ENCODE measurements at places on chromosomes 13 and 19.
A peak's percentile ranks its signal among the peaks of the same experiment; 100 is the strongest.

DNA sequence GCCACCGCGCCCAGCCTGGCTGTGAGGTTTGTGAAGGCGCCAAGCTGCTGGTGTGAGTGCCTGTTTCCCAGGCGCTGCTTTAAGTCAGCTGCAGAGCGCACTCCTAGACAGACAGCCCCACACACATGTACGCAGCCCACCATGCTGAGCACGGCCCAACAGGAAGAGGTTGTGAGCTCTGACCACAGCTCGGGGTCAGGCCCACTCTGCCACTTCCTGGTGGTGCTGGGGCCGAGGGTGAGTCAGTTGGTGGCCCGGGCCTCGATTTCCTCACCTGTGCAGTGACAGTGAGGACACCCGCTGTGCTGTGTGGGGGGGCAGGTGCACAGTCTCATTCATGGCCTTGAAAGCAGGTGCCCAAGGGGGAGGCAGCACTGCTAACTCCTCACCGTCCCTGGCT is 106.7 kb downstream of the KDM4B start:
- no peak for DNase-seq

- no peak for DNase-seq
These were observed 2.4 kb downstream of the RAB3D start for GRCh38 chr19:11337080-11337479.

- DNase-seq, result no peak
These were observed 54.9 kb downstream of the TUBGCP3 start for GRCh38 chr13:112532837-112533745.

GRCh38 chr19:58317476-58318072 is 9.2 kb upstream of the ZSCAN22 start:
- DNase-seq, result no peak

GRCh38 chr19:31261019-31261602 is 88.1 kb downstream of the TSHZ3 start:
- DNase-seq, result no peak

GRCh38 chr19:3366753-3367627 is 607 bp downstream of the NFIC start:
- no peak for DNase-seq

- DNase-seq, result no peak
These were observed 311.6 kb downstream of the ENOX1 start for GRCh38 chr13:43475140-43475539.

DNA sequence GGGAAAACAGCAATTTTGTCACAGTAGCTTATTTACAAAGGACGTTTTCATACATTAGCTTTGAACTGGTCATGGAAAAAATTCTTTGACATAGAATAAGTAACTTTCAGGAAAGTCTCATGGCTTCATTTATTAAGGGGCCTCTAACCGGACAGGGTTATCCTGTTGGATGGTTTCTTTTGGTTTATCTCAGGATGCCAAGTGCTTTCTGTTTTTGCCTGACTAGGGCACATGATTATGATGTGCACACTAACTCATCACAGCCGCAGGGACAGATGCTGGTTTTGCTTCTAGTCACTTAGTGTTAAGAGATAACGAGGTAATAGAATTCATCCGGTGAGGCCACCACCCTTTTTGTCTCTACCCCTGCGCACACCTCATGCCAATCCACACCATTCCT is 53.0 kb downstream of the TGDS start:
- no peak for DNase-seq

DNA sequence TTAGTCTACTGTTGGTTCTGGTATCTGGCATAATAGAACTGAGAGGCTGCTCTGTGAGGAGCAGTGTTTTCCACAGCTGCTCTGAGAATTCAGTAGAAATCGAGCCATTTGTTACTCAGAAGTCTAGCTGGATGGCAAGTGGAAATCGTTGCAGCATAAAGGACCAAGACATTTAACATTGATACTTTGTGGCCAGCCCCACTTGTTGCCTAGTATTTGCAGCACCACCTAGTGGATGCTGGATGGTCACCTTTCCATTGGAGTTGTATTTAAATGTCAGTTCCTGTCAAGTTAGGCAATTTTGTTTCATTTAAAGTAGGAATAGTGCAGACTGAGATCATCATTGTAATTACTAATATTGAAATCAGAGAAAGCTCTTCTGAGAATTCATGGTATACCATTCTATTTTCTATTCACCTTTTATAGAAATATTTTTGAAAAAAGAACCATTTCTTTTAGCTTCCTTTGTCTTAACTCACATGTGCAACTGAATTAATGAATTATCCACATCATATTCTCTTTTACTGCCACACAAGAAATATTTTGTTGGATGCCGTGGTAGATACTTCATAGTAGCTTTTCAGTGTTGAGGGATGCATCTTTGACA is 64.6 kb downstream of the PDS5B start:
- DNase-seq, result peak; percentile 26

- DNase-seq, result no peak
These were observed 3.4 kb downstream of the EVI5L start for GRCh38 chr19:7833225-7834099.

- no peak for DNase-seq
These were observed at the start of gene ZNF154 for GRCh38 chr19:57708641-57709361. Gene ZNF154 (minus strand): TSS chr19:57709204. CDS start chr19:57708971, 233 bp downstream.

- DNase-seq, result no peak
These were observed 7.2 kb downstream of the GFY start for GRCh38 chr19:49432141-49433073.

DNA sequence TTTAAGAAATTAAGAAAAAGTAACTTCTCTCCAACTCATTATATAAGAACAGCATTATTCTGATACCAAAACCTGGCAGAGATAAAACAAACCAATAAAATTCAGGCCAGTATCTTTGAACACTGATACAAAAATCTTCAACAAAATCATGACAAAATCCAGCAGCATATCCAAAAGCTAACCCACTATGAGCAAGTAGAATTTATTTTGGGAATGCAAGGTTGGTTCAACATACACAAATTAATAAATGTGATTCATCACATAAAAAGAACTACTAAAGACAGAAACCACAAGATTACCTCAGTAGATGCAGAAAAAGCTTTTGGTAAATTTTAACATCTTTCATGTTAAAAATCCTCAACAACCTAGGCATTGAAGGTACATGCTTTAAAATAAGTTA is 12.3 kb downstream of the ZNF91 start:
- no peak for DNase-seq

DNA sequence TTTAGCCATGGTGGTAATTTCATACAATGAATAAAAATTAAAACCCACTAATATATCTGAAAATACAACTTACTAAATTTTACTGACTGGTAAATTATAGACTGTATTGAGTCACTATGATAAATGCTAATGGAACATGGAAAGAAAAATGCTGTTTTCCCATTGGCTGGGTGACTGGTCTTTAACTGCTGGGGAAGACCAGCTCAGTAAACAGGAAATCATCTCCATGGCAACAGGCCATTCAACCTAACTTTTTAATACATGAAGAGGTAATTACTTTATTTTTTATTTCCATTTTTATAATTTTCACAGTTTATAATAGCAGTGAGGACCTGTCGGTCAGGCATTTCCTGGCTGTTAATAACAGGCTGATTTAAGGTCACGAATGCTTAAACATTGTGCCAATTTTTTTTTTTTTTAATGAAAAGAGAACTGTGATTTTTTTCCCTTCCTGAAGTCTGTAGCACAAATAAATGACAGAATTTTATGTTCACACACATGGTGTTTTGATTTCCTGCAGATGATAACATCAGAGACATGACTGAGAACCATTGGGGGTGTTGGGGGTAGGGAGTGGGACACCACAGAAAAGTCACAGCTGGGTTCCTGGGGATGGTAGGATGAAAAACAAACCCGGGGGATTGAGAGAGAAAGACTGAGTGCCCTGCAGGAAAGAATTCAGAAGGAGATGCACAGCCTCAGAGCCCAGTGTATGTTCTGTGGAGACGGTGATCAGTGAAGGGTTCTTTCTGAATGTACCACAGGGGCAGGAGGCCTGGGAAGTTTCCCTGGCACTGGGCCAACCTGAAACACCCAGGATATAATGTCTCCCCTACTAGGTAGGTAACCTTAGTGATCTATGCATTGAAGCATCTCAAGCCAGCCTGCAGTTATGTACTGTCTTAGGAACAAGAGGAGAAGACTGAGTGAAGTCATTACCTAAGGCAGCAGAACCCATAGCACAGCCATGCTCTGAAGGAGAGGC is 297.1 kb downstream of the COG6 start:
- DNase-seq, result no peak

DNA sequence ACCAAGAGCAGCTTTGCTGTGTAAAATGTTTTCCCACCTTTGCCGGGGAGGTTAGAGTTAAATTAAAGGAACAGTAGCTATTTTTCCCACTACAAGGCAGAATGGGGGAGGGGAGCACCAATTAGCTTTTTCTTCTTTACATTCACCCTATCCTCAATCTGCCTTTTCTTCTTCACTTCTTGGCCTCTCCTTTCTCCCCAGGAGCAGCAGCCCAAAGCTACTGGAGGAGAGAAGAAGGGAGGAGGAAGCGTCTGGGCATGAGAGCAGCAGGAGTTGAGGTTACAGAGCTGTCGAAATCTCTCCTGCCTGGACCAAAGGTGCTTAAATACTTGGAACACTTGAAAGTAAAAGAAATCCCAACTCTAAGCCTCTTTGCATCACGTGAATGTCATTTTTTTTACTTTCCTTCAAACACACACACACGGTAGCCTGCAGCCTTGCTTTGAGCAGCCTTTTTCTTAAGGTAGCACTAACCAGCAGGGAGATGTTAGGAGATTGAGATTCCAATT is 39.0 kb upstream of the WASF3 start:
- no peak for DNase-seq

All from T-helper 9 cell (primary cell).